ENCODE measurements at places on chromosomes 4 and X. TPM values are rescaled to one million over a fixed set of nuclear protein-coding genes. Genes with fewer than 3 reads are reported as not detected.

DNA sequence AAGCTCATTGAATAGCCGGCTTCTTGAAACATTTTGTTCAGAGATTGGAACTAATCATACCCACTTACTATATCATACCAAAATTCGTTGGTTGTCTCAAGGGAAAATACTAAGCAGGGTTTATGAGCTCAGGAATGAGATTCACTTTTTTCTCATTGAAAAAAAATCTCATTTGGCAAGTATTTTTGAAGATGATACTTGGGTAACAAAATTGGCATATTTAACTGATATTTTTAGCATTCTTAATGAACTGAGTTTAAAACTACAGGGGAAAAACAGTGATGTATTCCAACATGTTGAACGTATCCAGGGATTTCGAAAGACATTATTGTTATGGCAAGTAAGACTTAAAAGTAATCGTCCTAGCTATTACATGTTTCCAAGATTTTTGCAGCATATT is 6.4 kb downstream of the FAM200B start:
- no peak for DNase-seq

GRCh38 chr4:107719207-107719921 is 670 bp downstream of the PAPSS1 start:
- DNase-seq, result no peak

DNA sequence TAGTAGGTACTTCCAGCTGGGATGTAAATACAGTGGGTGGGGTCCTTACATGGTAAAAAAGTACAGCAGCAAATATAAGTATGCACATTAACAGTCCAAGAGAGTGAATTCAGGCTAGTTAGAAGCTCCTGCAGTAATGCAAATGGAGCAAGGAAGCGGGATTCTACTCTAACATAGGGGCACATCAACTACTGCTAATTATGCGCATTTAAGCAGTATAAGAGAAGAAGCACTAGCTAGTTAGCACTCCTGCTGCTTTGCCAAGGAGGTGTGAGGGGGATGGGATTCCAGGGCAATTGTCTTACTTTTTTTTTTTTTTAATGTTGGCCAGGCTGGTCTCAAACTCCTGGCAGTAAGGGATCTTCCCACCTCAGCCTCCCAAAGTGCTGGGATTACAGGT is 284.1 kb downstream of the CHIC1 start:
- no peak for DNase-seq

FGF13 gene
- total RNA-seq, result 10.4 TPM

DNA sequence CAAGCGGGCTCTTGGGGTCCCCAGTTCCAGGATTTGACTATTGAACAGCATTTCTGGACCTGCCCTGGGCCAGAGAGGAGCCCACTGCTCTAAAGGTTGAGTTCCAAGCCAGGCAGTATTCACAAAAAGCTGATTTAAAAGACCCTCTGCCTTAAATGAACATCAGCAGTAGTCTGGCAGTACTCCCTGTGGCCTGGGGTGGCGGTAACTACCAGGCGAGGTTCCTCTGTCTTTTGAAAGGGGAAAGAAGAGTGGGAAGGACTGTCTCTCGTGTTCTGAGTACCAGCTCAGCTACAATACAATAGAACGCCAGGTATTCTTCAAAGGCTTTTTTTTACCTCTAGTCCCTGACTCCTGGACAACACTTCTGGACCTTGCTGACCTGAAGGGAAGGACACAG is 456.4 kb upstream of the TEX13C start:
- no peak for DNase-seq

GRCh38 chr4:148420397-148420796 is 21.8 kb downstream of the NR3C2 start:
- DNase-seq, result no peak

POU3F4 gene
- not detected for total RNA-seq

TCEAL7 gene
- total RNA-seq, result 18.5 TPM

PABPC4L gene
- total RNA-seq, result 1.3 TPM

GRCh38 chr4:182492423-182492822 is 249.2 kb downstream of the TENM3 start:
- no peak for DNase-seq

SUPT20HL1 gene
- not detected for total RNA-seq

DNA sequence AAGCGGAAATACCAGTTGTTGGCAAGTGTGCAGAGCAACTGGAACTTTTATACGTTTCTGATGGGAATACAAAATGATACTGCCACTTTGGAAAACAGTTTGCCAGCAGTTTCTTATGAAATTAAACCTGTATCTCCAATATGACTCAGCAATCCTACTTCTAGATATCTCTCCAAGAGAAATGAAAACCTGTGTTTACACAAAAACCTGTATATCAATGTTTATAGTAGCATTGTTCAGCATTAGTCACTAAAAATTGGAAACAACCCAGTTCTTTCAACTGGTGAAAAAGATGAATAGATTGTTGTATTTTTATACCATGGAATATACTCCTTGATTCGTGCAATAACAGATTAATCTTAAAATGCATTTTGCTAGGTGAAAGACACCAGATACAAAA is 26.8 kb downstream of the ATP7A start:
- DNase-seq, result no peak

SLITRK2 gene
- total RNA-seq, result 2.1 TPM

DNA sequence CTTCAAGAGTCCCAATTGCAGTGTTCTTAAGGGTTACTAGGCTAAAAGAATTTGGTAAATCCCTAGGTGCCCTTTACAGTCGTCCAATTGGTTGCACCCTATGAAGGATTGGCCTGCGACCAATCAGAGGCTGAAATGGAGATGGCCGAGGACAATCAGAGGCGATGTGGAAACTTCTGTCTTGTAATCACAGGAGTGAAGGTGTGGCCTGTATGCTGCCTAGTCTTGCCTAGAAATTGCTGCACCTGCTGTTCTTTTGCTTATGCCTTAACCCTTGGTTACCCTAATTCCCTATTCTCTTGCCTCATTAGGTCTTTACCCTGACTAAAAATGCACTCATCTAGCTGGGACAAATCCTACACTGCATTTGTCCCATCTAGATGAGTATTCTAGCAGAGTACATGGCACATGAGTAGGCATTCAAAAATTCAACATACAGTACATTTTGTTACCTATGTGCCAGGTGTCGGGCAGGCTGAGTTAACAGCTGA is 1.0 kb upstream of the DCK start:
- DNase-seq, result no peak

GRCh38 chr4:64883087-64883807 is 474.0 kb upstream of the TECRL start:
- no peak for DNase-seq

DNA sequence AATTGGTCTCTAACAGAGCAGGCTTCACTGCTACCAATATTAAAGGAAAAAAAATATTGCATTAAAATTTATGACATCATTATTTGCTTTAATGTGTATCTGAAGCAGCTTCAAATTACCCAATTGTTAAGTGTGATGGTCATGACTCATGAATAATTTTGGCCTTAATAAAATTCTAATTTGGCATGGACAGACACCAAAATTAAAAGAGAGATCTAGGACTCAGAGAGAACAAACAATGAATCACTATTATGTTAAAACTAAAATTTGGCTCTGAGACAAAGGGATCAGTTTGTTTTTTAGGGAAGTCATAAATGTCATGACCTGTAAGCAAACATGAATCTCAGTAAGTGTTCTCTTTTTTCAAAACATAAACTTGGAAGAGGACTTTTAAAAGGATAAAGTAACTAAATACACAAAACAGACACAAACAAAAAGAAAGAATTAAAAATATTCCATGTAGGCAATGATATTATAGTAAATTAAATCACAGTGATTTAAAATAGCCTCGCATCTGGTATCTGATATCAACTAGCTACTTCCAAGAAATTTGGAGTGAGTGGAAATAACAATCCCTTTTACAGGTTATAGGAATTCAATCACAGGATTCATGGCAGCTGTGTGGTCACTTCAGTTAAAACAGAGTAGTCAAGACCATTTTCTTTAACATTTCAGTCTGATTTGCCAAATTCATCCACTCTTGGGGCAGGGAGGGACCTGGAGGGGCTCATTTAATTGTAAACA is 11.6 kb downstream of the VEGFC start:
- no peak for DNase-seq

ZNF518B gene
- 16.3 TPM for total RNA-seq

DNA sequence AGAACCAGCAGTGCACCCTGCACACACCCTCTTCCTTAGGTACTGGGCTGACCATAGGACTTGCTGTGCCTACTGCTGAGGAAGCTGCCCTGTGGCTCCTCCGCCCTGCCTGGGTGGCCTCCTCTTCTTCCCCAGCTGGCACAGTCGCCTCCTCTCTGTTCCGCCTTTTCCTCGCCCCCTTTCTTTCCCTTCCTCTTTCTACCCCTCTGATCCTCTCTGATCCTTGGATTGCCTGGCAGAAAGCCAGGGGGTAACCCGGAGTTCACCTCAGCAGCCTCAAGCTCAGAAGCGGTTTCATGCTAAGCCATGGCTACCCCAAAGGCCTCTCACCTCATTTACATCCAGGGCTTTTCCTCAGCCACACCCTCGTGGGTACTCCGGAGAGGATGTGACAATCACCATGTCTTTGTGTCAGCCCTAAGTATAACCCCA is 136.2 kb downstream of the SMIM20 start:
- peak; percentile 21 for DNase-seq

- DNase-seq, result no peak
Observed at GRCh38 chrX:2500803-2501558, at the start of the genes DHRSX and ZBED1. TSS of gene DHRSX (minus strand) at chrX:2500976. CDS start at chrX:2500925, 51 bp downstream. TSS of gene ZBED1 (minus strand) at chrX:2500976. CDS start at chrX:2490719, 10,257 bp downstream.

- DNase-seq, result no peak
Observed at GRCh38 chr4:1115528-1116293, 2.3 kb upstream of the RNF212 start.

DNA sequence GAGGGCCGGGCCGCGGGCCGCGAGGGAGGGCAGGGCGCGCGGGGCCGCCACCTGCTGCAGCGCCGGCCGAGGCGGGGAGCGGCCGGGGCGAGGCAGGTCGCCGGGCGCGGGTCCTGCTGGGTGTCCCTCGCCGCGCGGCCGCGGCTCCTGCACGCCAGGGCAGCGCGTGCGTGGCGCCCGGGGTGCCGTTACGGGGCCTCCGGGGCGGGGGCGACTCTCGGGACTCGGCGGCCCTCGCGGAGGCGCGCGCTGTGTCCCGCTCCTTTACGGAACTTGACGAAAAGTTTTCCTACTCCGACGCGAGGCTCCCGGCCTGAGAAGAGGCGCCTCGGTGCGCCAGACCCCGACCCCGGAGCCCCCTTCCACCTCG is 329 bp downstream of the TBC1D14 start:
- DNase-seq, result no peak

TAF7L gene
- total RNA-seq, result not detected

GRCh38 chr4:26032630-26033317 is 118.8 kb downstream of the SMIM20 start:
- no peak for DNase-seq

DNA sequence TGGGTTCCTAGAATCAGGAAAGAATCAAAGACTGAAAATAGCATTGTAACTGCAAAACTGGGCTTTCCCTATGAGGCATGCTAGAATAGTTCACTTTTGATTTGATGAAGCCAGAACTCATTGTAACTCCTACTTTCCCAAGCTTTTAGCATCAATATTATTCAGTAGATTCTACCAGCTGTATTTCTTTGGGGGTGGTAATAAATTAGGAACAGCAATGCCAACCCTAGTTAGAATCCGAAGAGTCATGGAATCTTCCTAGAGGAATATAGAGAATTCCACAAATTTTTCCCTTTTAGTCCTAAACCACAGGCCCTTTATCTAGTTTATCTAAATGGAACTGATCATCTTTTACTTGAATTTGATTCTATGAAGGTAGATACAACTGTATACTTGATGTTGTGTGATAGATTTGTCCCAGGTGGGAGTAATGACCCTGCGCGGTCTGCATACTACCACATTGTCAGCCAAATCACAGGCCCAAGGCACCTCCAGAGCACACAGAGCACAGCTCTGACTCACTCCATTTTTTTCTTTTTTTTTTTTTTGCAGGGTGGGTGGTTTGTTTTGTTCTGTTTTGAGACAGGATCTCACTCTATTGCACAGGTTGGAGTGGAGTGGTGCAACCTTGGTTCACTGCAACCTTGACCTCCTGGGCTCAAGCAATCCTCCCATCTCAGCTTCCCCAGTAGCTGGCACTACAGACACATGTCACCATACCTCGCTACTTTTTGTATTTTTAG is 66.6 kb downstream of the EDNRA start:
- no peak for DNase-seq

DNA sequence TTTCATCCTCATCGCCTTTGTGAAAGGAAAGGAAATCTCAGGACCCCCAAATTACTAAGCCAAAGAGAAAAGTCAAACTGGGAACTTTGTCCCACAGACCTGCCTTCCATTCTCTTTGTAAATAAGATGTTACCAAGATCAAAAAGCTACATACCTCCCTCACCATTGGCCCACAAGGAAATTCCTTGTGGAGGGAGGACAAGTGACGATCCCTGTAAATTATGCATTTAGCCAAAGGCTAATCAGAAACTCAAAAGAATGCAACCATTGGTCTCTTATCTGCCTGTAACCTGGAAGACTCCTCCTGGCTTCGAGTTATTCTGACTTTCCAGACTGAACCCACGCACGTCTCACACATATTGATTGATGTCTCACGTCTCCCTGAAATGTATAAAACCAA is 70.3 kb downstream of the SHOX start:
- no peak for DNase-seq

DNA sequence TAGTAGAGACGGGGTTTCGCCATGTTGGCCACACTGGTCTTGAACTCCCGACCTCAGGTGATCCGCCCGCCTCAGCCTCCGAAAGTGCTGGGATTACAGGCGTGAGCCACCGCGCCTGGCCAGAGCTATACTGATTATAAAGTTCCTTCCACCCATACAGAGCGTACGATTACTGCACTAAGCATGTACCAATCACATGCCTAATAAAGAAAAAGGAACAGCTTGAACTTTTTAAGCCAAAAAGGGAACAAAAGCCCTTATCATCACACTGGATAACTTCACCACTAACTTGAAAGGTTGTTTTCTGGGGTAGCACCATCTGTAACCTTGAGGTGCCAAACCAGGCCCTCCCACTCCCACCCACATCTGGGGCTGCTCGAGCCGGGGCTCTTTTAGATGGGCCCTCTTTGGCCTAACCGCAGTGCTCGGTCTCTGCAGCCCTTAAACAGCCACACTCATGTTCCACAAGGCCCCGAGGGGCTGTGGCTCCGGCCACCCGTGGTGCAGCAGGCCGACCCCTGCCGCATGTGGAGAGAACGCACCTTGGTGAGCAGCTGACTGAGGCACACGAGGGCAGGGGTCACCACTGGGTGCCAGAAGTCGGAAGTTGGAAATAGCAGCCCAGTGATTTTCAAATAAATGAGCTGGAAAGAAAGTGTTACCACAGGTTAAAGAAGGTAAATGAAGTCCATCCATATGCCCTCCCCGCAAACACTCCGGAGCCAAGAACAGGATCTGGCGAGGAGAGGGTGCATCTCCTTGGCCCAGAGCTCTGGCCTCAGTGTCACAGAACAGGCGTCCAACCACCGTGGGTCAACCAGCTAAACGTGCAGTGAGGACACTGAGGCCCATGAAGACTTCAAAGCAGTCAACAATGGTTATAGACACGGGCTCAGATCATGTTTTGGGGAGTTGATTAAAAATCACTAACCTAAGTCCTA is 18.4 kb downstream of the NOP14 start:
- no peak for DNase-seq

GRCh38 chr4:85708468-85708867 is 233.5 kb downstream of the ARHGAP24 start:
- no peak for DNase-seq

GRCh38 chr4:123325241-123325681 is 71.3 kb upstream of the SPRY1 start:
- DNase-seq, result no peak

- DNase-seq, result no peak
Observed at GRCh38 chr4:38381788-38382187, 282.2 kb upstream of the KLF3 start.

GRCh38 chr4:88672987-88673386 is 24.6 kb downstream of the NAP1L5 start:
- DNase-seq, result no peak

GRCh38 chrX:140765043-140765784 is 55.7 kb downstream of the LINC00632 start:
- no peak for DNase-seq

- no peak for DNase-seq
Observed at GRCh38 chr4:67375291-67375690, 170.0 kb downstream of the CENPC start.
